ENCODE measurements at places on chromosomes 2 and 18. TPM values are rescaled to one million over a fixed set of nuclear protein-coding genes. Genes with fewer than 3 reads are reported as not detected.

Gene AKAIN1
- total RNA-seq = not detected

Gene C2orf66
- not detected for total RNA-seq

Gene NEU4
- 0.10 TPM for total RNA-seq

Gene ITGB6
- not detected for total RNA-seq

Gene AFF3
- total RNA-seq = 228 TPM

Gene MC2R
- not detected for total RNA-seq
